ENCODE measurements at places on chromosomes 11 and 22. TPM values are rescaled to one million over a fixed set of nuclear protein-coding genes. Genes with fewer than 3 reads are reported as not detected.
A peak's percentile ranks its signal among the peaks of the same experiment; 100 is the strongest.

DNA sequence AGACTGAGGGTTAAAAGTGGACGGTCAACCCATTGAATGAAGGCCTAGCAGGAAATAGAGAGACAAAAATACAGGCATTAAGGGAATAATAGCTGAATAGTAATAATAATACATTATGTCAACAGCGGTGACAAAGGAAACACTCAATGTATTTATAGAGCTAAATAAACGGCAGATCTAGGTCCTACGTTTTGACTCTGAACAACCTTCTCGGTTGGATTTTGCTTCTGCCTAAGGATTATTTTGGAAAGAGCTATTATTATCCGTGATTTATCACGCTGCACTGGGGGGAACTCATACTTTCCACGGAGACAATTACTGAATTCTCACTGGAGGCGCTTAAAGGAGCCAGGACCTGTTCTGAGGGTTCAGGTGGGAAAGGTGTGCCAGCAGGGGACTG lies 118.2 kb upstream of the KIRREL3 start:
- H3K36me3 ChIP-seq = no peaks in the 10 kb centered on the region
- no peak overlapping the region for H3K4me3 ChIP-seq
- DNase-seq = no peak
- no peaks in the 10 kb centered on the region for H3K27me3 ChIP-seq
- H3K27ac ChIP-seq = no peak overlapping the region

DNA sequence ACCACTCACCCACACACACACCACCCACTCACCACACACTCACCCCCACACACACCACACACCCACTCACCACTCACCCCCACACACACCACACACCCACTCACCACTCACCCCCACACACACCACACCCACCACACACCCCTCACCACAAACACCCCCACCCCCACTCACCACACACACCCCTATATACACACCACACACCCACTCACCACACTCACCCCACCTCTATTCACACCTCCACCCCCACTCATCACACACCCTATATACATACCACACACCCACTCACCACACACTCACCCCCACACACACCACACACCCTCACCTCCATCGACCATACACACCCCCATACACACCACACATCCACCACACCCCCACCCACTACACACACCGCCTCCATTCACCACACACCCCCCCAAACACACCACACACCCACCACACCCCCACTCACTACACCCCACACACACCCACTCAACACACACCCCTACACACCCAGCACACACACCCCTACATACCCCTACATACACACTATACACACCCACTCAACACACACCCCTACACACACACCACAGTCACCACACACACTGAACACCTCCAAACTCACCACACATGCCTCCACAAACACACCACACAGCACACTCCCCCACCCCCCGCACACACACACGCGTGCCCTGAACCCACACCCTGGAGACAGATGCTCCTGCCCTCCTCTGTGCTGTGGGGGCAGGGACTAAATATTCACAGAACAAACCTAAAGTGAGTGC lies 19.0 kb upstream of the TTLL12 start:
- no peak overlapping the region for H3K4me3 ChIP-seq
- H3K27ac ChIP-seq = no peak overlapping the region
- peaks cover 2% of the 10 kb centered on the region for H3K4me1 ChIP-seq

- no peak for DNase-seq
- H3K36me3 ChIP-seq = no peaks in the 10 kb centered on the region
- no peak overlapping the region for H3K4me3 ChIP-seq
- no peaks in the 10 kb centered on the region for H3K4me1 ChIP-seq
- peaks cover 20% of the 10 kb centered on the region for H3K27me3 ChIP-seq
Measured at GRCh38 chr11:17489751-17490150, 13.1 kb upstream of the ABCC8 start.

Gene VPREB1
- total RNA-seq = not detected

DNA sequence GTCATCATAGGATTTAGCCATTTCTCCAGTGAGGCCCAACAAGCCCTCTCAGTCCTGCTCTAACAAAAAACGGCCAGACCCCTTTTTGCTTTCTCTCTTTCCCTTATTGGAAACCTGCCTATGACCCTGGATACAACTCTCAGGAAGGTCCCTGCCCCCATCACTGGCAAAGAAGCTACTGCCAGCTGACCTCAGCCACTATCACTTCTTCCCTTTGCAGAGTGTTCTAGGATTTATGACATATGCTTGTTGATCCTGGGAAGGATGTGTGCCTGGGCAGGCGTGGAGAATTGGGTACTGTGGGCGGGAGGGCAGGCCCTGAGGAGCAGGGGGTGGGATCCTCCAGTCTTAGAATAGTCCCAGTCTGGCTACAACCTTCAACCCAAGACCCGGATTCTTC lies 7.5 kb downstream of the PGAP2 start:
- peaks cover 3% of the 10 kb centered on the region for H3K4me1 ChIP-seq
- H3K36me3 ChIP-seq = peaks cover 3% of the 10 kb centered on the region
- no peaks in the 10 kb centered on the region for H3K27me3 ChIP-seq
- no peak overlapping the region for H3K27ac ChIP-seq

DNA sequence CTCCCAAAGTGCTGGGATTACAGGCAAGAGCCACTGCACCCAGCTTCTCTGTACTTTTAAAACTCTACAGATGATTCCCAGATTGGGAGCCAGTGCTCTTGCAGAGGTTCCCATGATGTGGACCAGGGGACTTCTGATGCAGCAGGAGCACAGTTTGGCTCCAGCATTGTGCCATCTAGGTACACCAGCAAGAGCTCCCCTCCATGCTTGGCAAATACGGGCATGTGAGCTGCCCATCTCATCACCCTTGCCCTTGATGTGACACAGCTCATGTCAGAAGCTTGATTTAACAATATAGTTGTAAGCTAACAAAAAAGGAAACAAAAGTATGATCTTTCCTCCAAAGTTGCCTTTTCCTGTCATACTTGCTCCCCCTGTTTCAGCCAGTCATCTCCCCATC lies 28.7 kb downstream of the SNU13 start:
- no peaks in the 10 kb centered on the region for H3K4me1 ChIP-seq
- no peak overlapping the region for H3K4me3 ChIP-seq
- H3K27ac ChIP-seq = no peak overlapping the region
- no peaks in the 10 kb centered on the region for H3K27me3 ChIP-seq
- H3K36me3 ChIP-seq = peaks cover 44% of the 10 kb centered on the region
- no peak for DNase-seq

- DNase-seq = no peak
- no peak overlapping the region for H3K4me3 ChIP-seq
- peaks cover 14% of the 10 kb centered on the region for H3K36me3 ChIP-seq
- no peaks in the 10 kb centered on the region for H3K27me3 ChIP-seq
- peak overlapping the region; percentile 21 for H3K27ac ChIP-seq
Measured at GRCh38 chr11:14312736-14313438, 46.1 kb downstream of the RRAS2 start.
